ENCODE measurements at places on chromosomes 4 and X.

GRCh38 chr4:7357323-7357722 is 77.4 kb downstream of the PSAPL1 start:
- DNase-seq, result no peak

- DNase-seq, result no peak
Measured at GRCh38 chr4:25096981-25097443, 63.2 kb downstream of the SEPSECS start.

DNA sequence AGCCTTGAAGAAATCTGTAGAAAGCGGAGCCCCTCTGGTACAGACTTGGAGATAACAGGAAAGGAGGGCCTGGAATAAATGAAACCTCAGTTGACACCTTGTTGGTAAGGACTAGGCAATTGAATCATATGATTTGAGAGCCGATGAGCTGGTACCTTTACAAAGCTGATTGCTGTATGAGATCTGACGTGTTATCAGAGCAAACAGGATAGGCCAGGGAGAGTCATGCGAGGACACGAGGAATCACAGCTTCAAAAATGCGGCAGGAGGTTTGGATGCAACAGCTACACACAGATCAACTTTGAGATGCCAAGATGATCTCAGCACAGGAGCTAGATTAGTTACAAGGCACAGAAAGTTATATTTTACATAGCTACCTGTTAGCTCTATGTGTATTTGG is 7.4 kb upstream of the SLC10A4 start:
- DNase-seq, result no peak

- DNase-seq, result no peak
Measured at GRCh38 chr4:88567591-88567990, 24.7 kb upstream of the HERC3 start.

- DNase-seq, result no peak
Measured at GRCh38 chr4:177562859-177563258, 120.6 kb upstream of the AGA start.

- no peak for DNase-seq
Measured at GRCh38 chr4:141409556-141409955, 188.9 kb downstream of the ZNF330 start.

GRCh38 chr4:153969542-153969941 is 180.7 kb upstream of the SFRP2 start:
- DNase-seq, result no peak

DNA sequence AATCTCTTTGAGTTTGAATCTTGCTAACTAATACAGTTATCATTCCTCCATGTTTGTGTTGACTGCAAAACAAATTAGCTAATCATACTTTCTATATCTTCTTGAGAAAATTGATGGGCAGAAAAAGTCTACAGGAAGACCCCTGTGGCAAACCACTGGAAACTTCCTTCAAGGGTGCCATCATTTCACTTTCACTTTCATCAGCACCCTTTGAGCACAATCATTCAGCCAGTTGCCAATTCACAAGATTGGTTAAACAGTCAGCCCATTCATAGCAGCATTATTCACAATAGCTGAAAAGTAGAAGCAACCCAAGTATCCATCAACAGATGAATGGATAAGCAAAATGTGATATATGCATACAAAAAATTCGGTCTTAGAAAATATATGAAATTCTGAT is 101.5 kb downstream of the CCDC160 start:
- no peak for DNase-seq

DNA sequence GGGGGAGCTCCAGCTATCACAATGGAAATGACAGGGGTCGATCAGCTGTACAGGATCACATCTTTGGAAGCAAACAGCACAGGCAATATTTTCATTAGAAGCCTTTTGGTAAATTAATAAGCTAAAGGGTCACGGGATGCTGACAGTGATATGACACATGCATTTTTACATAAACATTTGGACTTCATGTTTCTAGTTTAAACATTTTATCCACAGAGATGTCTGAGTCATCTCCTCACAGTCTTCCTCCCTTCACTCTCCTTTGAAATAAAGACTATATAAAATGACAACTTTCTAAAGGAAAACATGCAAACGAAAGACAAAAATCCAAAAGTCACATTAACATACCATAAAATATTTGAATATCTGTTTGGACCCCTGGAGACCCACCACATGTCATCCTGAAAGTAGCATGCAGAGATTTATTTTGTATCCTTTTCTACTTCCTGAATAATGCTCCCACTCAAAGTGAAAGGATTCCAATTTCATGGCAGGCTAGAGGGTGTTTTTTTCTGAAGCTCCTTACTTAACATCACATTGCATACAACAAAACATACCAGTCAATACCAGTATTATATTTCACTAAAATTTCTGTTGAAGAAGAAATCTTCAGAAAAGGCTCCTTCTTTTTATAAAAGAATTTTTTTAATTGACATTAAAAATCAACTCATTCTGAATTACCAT is 200.1 kb upstream of the PPARGC1A start:
- DNase-seq, result no peak

GRCh38 chr4:61202638-61203435 is 2.7 kb downstream of the ADGRL3 start:
- no peak for DNase-seq

GRCh38 chr4:8554555-8555100 is 25.6 kb upstream of the GPR78 start:
- no peak for DNase-seq

- DNase-seq, result no peak
Measured at GRCh38 chr4:58749206-58749605, 1639.0 kb upstream of the IGFBP7 start.

DNA sequence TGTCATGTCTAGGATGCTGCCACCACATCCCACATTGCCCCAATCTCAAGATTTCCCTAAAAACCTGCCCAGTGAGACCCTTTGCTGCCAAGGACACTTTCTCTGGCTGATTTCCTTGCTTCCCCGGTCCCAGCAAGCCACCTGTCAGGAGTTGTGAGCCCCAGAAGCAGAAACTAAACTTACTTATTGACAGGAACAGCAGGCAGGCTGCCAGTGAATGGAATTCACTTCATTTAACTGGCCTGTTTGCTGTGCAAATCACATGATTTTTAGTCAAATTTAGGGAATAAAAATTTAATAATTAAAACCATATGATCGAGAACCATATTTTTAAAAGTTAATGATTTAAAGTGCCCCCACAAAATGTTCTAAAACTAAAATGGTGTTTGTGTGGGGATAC is 48.5 kb downstream of the MAMLD1 start:
- DNase-seq, result no peak

- no peak for DNase-seq
Measured at GRCh38 chr4:6013564-6013963, 4.7 kb downstream of the C4orf50 start.

DNA sequence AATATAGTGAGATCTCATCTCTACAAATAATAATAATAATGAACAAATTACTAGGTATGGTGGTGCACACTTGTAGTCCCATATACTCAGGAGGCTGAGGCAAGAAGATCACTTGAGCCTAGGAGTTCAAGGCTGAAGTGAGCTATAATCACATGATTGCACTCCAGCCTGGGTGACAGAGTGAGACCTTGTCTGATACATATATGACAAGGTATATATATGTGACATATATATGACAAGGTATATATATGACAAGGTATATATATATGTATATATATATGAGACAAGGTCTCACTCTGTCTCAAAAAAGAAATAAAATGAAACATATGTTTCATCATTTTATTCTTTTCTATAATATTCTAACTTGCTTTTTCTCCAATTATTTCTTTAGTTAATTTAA is 278.1 kb upstream of the TET2 start:
- no peak for DNase-seq

DNA sequence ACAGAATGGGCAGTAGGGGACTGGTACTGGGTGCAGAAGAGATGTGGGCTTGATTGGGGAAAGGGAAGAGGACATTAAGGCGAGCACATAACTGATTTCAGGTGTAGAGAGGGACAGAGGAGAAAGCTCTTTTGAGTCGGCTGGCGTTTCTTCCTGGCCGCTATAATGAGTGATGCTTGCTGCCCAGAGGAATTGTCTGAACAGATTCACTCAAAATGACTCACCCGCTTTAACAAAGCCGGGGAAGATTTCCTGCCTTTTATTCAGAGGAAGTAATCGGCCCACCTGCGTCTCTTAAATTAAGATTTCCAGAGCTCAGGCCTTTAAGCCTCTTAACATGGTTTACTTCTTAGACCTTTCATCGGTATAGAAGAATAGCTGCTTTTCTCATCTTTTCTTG is 102.1 kb upstream of the AP1S2 start:
- no peak for DNase-seq

- DNase-seq, result no peak
Measured at GRCh38 chr4:138085736-138086305, 156.3 kb downstream of the SLC7A11 start.

GRCh38 chrX:65516756-65517155 is 17.8 kb downstream of the LAS1L start:
- DNase-seq, result no peak

DNA sequence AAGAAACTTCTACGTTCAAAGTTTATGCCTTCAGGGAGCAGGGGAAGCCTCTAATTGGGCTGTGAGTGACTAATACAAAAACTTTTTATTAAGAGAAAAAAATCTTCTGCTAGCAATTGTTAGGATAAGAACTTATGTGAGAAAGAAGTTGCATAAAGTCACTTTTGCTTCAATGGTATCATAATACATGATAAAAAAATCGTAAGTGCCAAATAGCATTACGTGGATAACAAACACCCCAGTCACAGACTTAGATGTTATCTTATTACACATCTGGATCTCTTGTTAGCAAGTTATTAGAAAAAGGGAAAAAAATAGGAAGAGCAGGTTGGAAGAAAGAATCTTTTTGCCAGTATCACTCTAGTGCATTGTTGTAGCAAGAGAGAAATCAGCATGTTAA is 4.2 kb upstream of the NDST4 start:
- no peak for DNase-seq

DNA sequence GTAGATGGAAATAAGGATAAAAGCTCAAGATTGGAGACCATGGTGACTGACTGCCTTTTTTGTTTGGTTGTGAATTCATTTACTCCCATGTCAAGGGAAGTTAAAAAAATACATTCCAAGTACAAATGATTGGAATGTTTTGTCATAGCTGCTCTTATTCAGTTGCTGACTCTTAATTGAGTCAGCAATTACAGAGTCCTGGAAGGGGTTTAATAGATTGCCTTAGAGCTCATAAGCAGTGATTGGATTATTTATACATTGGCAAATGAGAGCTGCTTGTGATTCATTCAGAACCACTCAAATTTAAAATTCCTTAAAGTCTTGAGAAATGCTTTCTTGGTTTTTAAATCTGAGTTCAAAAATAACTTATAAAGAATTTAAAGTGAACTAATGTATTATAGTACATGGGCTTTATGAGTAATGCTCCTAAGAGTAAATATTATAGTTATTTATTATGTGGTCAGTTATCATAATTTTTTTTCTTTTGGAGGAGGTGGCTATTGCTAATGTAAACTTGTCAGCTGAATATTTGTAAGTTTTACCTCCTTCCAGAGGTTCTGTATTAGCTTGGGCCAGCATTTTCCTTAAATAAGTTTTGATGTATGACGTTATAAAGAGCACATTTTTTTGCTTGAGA is 13.6 kb downstream of the JADE1 start:
- DNase-seq, result no peak

DNA sequence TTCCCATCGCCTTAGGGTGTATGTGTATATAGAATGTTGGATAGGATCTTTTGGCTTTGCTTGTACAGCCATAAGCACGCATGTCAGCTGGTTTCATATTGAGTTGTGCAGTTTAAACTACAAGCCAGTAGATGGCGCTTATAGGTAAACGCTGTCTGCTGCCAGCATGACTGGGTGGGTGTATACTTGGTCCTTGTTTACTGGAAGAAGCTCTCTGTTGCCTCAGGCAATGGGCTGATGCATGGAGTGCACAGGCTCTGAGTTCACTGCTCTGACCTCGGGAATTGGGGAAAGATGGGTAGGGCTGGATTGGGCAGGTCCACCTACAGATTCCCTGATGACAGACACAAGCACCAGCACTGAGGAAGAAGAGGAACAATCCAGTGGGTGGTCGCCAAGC is 831.5 kb downstream of the STIM2 start:
- no peak for DNase-seq

DNA sequence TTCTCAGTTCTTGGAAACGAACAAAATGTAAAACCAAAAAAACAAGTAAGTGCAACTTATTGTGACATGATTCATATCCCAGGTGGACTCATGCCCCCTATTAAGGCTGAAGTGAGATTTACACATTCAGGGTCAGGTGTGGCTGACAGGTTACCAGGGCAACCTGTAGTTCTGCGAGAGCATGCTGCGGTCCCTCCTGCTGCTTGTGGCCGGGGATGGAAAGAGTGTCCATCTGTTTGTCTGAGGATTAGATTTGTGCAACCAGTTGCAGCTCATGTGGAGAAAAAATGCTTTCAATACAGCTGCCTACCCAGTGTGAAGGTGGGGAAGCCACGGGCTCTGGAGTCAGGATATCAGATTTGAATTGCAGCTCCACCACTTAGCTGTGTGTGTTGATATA is 78.8 kb downstream of the FAM184B start:
- no peak for DNase-seq

DNA sequence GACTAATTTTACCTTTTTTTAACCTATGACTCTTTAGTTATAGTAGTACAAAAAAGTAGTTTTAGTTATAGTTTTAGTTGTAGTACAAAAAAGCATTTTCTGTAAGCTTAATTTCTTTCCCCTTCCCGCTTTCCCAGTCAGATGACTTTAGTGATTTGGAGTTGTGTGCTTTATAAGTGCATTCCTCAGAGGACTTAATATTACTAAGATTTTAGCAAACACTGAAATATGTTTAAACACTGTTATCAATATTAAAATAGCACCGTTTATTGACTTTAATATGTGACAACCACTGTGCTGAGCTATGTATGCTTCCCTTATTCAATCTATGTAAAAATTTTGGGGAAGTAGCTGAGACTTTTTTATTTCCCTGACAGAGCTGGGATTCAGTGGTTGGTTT is 22.8 kb downstream of the GUF1 start:
- DNase-seq, result no peak

DNA sequence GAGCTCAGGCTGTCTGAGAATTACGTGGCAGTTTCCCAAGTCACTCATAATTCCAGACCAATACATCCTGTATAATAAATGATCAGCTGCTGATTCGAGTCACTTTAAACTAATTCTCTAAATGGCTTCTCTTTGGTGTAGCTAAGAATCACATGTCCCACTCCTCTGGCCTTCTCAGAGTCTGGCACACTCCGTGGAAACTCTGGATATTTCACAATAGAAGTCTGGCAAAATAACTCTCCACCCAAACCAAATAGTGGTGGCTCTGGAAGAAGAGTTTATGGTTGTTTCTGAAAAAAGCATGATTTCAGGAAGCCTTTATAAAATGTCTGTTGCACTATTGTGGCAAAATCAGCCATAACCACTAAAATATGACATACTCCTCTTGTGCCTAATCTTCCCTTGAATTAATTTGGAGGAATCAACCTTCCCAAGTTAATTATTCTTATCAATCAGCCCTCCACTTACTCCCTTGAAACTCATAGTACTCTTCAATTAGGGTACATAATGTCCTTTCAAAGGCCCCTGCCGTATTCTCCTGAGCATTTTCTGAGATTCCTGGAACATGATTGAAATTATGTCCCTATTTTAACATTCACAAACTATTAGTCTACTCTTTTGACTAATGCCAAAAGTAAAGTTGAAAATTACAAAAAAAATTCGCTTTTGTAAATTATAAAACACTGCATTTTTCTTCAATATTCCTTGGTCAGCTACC is 991.6 kb downstream of the FAT4 start:
- no peak for DNase-seq

All from stimulated activated CD4-positive, alpha-beta T cell treated with anti-CD3 and anti-CD28 coated beads, Interleukin-1b, Interleukin-23, amount 100 ng/mL, for 1 hour (primary cell).